ENCODE measurements at places on chromosomes 11 and 22.

- DNase-seq, result no peak
Observed at GRCh38 chr11:98895936-98896335, 124.8 kb upstream of the CNTN5 start.

DNA sequence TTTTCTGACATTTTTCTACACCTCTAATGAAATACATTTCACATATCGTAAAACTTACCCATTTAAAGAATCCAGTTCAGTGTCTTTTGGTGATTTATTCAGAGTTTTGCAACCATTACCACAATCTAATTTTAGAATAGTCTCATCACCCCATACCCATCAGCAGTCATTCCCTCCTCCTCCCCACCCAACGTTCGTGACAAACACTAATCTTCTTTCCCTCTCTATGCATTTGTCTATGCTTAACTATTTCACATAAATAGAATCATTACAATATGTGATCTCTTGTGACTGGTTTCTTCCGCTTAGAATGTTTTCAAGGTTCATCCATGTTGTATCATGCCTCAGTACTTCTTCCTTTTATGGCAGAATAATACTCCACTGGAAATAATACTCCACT lies 9.5 kb downstream of the TTC28 start:
- DNase-seq, result no peak

GRCh38 chr11:2325719-2326118 lies 23.9 kb downstream of the TSPAN32 start:
- no peak for DNase-seq

DNA sequence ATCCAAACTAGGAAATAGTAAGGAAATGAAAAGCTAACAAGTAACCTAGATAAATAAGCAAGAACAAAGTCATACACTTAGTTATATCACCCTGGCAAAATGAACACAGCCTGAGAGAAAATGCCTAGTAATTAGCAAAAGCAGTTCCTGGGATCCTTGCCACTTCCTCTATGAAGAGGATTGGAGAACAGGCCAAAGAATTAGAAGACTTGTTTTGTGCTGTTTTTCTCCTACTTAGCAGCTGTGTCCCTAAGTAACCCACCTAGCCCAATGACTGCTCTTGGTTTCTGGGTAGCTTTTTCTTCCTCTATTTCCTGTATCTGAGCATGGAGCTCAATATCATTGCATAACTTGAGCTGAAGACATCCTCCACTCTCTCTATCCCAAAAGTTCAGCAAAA lies 713.9 kb downstream of the ETS1 start:
- DNase-seq, result no peak

DNA sequence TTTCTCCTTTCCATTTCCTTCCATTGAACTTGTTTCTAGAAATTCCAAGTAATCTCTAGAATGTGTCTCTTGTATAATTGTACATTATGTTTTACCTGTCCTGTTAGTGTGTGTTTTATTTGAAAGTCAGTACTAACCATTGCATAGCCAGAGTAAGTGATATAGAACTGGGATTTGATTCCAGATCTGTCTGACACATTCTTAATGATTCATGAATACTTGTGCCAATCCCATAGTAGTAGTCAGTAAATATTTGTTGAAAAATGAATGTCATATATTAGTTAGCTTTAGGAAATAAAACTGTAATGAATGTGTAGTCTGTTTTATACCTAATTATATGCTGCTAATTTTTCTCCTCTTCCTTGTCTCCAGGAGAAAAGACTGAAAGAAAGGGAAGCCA lies 186.9 kb downstream of the DDX10 start:
- DNase-seq, result no peak
